ENCODE measurements at places on chromosomes 1 and 21. TPM values are rescaled to one million over a fixed set of nuclear protein-coding genes. Genes with fewer than 3 reads are reported as not detected.

Gene SPRR2G
- total RNA-seq = not detected

Gene ACTA1
- 0.46 TPM for total RNA-seq

Gene CRP
- not detected for total RNA-seq

Gene CYP4A11
- not detected for total RNA-seq

Gene OR2T8
- total RNA-seq = not detected

Gene IFT25
- total RNA-seq = 49.2 TPM

Gene SV2A
- 0.09 TPM for total RNA-seq

Gene TTC39A
- 1.2 TPM for total RNA-seq

Gene PTTG1IP
- total RNA-seq = 89.0 TPM

Gene CFHR2
- not detected for total RNA-seq

Gene KRTAP21-2
- total RNA-seq = not detected

Gene SPRR4
- not detected for total RNA-seq

Gene FLVCR1
- 14.0 TPM for total RNA-seq

Gene CLDN19
- not detected for total RNA-seq

Gene AMY1B
- not detected for total RNA-seq

Gene APH1A
- total RNA-seq = 138 TPM

Gene TEDDM1
- total RNA-seq = not detected

Gene CCDC185
- total RNA-seq = not detected

Gene SDE2
- 7.2 TPM for total RNA-seq

Gene YBEY
- total RNA-seq = 26.8 TPM

Gene SELE
- not detected for total RNA-seq

Gene CHML
- 10.1 TPM for total RNA-seq

Gene TFF2
- total RNA-seq = not detected

Gene LEFTY2
- total RNA-seq = not detected

Gene PIP5K1A
- total RNA-seq = 45.9 TPM

Gene FCRL6
- total RNA-seq = not detected

Gene ZNF678
- 1.8 TPM for total RNA-seq

Gene CHI3L2
- total RNA-seq = 0.32 TPM

Gene FCGR3B
- not detected for total RNA-seq

Gene MIXL1
- not detected for total RNA-seq

Gene CFAP45
- total RNA-seq = 0.46 TPM

Gene GCSAML
- total RNA-seq = not detected

Gene CFAP74
- total RNA-seq = not detected

Gene ETNK2
- total RNA-seq = 8.1 TPM

Gene NBPF12
- 5.8 TPM for total RNA-seq

Gene RPTN
- total RNA-seq = 0.07 TPM

Gene AVPR1B
- not detected for total RNA-seq

Gene SLC6A17
- 4.1 TPM for total RNA-seq

Gene CLIC6
- total RNA-seq = not detected

Gene SH2D2A
- total RNA-seq = 5.0 TPM

Gene CCDC27
- total RNA-seq = not detected

Gene OR2L5
- total RNA-seq = not detected

Gene EFNA3
- total RNA-seq = 6.2 TPM

Gene HUNK
- total RNA-seq = 1.2 TPM

Gene LEPR
- total RNA-seq = 1.9 TPM

Gene TMEM61
- total RNA-seq = 0.39 TPM

Gene RNF115
- total RNA-seq = 12.5 TPM

Gene CFAP141
- total RNA-seq = not detected

Gene UBIAD1
- 17.2 TPM for total RNA-seq

Gene TTC13
- 9.4 TPM for total RNA-seq

Gene ZNF697
- 1.8 TPM for total RNA-seq

Gene CFHR3
- 0.32 TPM for total RNA-seq

Gene YOD1
- total RNA-seq = 7.8 TPM

Gene PCNX2
- total RNA-seq = 11.3 TPM

Gene RALGPS2
- total RNA-seq = 18.0 TPM

Gene ZFP69
- total RNA-seq = not detected

Gene FCAMR
- total RNA-seq = not detected

Gene CDC20
- total RNA-seq = 204 TPM

Gene DCST1
- not detected for total RNA-seq

Gene TRIM63
- total RNA-seq = 0.54 TPM

All from A549 treated with ZK216348 at 1 μM for 4 hours (cell line).